T-helper 2 cell (primary cell): ENCODE measurements at places on chromosomes 4 and X.

DNA sequence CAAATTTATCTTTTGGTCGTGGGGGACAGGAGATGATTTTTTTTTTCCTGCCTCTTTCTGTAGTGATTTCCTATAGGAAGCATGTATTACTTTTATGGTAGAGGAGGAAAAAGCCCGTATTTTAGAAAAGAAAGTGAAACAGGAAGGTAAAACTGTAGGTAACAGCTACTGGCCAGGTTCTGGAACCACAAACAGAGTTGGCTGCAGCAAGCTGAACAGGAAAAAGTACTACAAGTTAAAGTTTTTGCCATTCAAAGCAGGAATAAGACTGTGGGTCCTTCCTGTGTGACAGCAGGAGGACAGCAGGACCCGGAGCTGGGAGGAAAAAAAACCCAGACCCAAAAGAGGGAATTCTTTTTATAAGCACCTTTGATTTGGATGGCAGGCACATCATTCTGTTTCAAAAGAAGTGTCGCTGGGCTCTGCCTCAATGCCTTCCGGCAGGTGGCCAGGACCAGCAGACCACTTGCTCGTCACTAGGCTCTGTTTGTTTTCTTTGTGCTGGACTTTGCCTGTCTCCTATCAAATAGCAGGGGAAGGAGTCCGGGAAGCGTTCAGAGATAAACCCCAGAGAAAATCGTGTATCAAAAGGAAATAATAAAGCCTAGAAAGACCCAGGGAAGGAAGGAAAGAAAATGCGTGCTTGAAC lies 277.9 kb downstream of the ADGRA3 start:
- DNase-seq = no peak

DNA sequence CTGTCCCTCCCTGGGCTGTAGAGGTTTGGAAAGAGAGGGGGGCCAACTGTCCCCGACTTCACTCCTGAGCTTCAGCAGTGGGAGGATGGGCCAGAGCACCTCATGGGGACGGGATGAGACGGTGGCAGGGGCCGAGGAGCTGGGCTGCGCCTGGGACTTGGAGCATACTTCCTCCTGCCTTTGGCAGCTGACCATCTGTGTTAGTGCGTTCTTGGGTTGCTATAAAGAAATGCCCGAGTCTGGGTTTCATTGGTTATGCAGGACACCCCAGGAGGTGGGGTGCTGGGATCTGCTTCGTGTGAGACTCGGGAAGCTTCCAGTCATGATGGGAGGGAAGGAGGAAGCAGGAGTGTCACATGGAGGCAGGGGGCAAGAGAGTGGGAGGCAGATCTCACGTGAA lies 7.4 kb downstream of the PSAPL1 start:
- DNase-seq = no peak

DNA sequence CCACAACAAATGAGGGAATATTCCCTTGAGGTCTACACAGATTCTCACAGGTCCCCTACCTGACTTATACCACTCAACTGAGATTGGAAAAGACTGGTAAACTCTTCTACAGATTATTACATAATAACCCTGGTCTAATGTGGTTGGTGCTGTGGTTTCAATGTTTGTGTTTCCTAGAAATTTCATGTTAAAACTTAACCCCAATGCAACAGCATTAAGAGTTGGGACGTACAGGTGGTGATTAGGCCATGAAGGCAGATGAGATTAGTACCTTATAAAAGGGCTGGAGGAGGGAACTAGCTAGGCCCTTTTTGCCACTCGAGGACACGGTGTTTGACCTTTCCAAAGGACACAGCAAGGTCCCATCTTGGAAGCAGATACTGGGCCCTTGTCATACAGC lies 84.3 kb upstream of the TAPT1 start:
- DNase-seq = no peak

GRCh38 chr4:84681486-84682274 lies 98.8 kb downstream of the CDS1 start:
- DNase-seq = no peak

DNA sequence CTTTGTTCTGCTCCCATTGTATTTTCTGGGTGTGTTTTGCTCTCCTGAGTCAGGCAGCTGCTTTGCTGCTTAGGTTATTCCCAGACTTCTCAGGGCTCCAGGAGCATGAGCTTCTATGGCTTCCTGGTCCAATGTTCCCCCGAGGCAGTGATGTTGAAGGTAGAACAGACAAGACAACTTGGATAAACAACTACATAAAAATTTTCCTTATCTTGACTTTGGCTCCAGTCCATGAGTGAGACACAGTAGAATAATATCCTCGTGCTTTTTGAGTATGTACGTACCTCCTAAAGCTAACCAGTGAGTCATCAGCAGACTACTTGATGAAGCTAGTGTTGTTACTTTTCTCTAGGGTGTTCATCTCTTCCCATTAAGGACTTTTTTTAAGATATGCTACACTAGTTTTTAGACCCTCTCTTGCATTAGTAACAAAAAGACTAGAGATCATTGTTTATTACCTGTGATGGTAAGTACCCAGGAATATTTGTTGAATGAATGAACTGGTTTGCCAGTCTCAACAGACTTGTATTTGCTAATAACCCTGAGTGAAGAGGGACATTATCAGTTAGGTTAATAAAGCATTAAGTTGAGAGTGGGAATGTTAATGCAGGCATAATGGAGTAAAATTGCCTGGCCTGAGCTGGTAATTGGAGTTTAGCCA lies 131.9 kb downstream of the FHIP1A start:
- DNase-seq = no peak
